EH (cell line): ENCODE measurements at places on chromosomes 12 and 14.

DNA sequence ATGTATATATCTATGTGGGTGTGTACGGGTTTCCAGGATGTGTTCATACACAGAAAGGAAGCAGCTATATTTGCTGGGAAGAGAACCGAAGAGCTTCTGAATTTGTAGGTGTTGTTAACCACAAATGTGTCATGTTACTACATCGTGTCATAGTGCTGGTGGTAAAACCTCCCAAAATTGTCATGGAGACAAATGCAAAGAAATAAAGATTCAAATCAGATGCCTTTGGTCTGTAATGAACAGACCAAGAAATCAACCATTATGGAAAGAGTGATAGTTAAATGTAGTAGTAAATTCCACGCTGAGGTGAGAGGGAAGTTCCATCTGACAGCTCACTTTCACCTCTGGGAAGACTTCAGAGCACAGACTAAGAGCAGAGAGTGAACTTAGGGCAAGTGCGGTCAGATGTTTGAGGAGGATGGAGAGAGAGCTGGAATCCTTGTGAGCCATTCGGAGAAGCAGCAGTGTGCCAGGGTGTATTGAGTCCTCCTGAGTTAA, 487.5 kb downstream of the TMEM121 start:
- no peak for DNase-seq

GRCh38 chr14:21711360-21711961, 37.8 kb upstream of the OR4E1 start:
- peak; percentile 37 for DNase-seq

DNA sequence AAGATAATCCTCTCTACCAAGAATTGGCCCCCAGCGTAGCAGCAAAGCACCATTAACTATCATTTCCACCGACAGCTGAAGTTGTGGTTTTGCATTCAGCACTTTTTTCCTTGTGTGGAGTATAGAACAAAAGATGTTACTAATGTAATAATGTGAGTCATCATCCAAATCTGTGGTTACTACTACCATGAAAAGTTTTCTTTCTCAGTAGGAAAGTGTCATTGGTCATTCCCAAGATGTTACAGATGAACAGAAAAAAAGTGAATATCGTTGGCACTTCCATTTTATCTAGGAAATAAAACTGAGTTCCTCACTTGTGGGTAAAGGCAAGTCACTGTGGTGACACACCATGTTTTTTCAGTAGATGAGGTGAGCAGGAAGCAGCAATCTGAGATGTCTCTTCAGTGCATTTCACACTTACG, 30.3 kb upstream of the IFNG start:
- DNase-seq = peak; percentile 48

DNA sequence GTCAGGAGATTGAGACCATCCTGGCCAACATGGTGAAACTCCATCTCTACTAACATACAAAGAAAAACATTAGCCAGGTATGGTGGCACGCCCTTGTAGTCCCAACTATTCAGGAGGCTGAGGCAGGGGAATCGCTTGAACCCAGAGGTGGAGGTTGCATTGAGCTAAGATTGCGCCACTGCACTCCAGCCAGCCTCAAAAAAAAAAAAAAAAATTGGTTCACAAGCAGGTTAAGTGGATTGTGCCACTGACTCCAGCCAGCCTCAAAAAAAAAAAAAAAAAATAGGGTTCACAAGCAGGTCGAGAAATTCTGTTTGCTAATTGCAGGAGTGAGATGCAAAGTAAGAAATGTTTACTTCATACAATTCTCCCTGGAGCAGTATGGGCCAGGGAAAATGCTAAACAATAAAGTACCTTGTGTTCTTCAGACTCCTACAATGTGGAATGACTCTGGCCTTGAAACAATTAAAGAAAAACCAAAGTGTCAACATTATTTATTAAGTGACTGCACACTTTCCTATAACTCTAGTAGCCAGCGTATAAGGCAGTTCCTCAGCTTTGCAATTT, 6.1 kb downstream of the EDDM3B start:
- no peak for DNase-seq

GRCh38 chr12:42180990-42181596, 36.4 kb upstream of the GXYLT1 start:
- peak; percentile 35 for DNase-seq

GRCh38 chr12:96495155-96495554, 5.8 kb downstream of the CFAP54 start:
- DNase-seq = no peak

- DNase-seq = peak; percentile 77
These were observed 45.4 kb upstream of the PCED1B start for GRCh38 chr12:47033789-47034555.

DNA sequence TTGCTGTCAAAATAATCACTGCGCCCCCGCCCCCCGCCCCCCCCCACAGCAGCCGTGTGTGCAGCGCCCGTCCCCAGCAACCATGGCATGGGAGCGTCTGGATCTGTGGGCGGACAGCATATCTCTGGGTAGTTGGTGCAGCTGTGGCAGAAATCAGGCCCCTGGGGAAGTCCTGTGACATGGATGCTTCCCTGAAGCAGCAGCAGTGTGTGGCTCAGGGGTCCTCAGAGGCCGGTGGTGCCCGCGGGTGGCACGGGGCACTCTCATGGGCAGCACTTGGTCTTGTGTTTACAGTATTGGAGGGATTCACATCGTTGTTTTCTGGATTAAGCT, 19.2 kb downstream of the XRCC3 start:
- DNase-seq = no peak

DNA sequence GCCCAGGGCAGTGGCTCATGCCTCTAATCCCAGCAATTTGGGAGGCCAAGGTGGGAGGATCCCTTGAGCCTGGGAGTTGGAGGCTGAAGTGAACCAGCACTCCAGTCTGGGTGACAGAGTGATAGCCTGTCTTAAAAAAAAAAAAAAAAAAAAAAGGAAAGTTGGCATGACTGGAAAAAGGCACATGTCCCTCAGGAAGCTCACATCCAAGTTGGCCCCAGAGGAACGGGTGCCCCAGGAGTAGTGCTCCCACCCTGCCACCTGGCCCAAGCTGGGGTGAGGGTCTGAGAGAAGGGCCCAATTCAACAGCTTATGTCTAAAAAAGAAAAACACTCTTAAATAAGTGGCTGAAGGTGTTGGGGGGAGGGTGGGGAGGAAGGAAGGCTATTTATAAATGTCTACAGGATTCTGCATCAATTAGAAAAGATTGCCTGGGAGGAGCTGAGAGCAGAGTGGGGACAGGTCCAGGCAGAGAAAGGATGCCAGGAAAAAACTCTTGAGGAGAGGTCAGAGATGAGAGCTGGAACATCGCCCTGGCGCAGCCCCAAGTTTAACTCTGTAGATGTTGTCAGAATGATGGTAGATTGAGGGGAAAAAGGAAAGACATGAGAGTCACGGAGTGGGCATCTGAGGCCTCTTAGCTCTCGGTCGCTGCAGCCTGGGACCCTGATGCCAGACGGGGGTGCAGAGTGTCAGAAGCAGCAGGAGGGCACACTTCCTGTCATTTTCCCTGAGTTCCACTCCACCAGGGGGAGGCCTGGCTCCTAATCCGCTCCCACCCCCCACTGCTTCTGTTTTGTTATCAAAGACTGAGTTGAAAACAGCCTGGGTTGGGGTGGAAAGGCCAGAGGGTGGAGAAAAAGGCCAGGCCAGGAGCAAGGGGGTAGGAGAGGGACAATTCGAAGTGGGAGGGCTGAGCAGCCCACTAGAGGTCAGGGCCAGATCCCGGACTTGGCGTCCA, 7.3 kb downstream of the SPRYD3 start:
- peak; percentile 82 for DNase-seq

DNA sequence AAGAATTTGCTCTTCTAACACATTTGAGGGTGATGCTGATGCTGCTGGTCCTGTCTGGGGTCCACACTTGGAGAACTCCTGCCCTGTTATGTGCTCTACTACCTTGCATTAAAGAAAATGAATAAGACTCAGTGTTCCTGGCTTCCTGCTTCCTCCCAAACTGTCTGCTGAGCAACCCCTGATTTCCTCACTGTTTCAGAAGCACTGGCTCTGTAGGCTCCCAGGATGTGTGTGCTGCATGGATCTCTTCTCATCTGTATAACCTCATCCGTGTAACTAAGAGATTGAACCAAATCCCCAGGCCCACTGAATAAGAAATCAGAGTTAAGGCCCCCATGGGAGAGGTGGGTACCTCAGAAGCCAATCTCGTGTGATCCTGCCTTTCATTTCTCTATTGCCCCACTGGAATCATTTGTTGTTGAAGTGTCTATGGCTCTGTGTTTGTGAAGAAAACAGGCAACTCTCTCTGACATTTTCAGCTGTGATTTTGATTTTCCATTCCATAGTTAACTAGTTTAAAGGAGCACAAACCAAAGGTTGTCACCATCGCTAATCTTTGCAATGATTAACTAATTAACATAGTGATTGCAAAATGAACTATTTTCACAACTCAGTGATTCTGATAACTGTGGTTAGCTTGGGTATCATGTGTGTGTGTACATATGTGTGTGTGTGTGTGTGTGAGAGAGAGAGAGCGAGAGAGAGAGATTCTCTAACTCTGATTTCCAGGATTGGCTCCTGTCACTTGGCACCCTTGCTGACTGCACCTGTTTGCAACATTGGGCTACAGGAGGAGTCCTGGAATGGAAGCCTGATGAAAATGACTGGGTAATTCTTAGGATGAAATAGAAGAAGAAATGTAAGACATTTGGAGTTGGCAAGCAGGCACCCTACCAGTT, 196.2 kb downstream of the SLC38A4 start:
- peak; percentile 22 for DNase-seq

- DNase-seq = peak; percentile 98
These were observed 14.6 kb downstream of the C14orf132 start for GRCh38 chr14:96053600-96054381.

DNA sequence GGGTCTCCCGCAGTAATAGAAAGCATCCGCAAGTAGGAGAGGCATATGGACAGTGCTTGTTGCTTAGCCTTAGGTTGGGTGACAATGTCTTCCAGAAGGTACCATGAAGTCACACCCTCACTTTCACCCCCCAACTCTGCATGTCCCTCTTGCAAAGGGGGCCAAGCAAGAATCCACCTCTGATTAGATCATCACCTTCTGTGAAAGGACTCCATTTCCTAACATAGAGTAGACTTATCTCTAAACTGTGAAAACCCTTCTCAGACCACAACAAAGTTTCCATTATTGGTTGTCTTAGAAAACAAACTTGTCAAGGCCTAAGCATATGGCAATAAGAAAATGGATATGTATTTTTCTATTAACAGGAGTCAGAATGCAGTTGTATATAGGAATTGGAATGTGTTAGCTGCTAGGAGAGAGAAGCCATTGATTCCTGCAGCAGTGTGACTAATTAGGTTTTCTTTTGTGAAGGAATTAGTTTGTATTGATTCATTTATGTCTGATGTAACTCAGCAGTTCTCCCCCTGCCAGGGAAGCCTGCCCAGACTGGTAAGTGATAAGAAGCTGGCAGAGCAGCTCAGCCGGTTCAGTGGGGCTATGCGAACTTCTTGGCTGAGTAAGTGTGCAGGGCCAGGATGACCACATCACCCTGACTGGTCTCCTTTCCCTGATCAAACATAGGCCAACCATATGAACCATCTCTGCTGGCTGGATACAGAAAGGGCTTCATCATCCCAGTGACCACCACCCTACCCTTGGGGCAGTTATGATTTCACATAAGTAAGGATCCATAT, 107.3 kb upstream of the CCDC196 start:
- DNase-seq = no peak

GRCh38 chr12:99436584-99436983, 211.0 kb upstream of the GARIN6 start:
- no peak for DNase-seq

- no peak for DNase-seq
These were observed 2.2 kb downstream of the ZDHHC17 start for GRCh38 chr12:76766161-76766560.

DNA sequence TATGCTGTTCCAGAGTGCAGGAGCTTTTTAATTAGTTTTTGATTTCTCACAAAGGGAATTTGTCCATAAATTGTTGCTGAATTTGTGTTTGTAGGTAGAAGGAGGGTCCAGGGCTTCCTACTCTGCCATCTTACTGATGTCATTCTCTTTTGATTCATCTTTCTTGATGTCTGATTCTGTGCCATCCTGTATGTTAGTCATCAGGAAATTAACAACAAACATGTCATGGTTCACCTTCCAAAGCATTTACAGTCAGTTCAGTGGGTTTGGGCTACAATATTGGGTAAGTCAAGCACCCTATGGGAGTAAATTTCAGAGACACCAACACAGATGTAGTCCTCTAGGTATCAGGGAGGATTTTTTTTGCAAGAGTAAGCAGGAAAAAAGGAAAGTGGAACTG, 135.2 kb upstream of the SLC38A2 start:
- no peak for DNase-seq

- DNase-seq = peak; percentile 82
These were observed 355.0 kb downstream of the SNAPC1 start for GRCh38 chr14:62117010-62117750.

- peak; percentile 13 for DNase-seq
These were observed 615 bp downstream of the DDX51 start for GRCh38 chr12:132143336-132144071.

- peak; percentile 35 for DNase-seq
These were observed 132.2 kb downstream of the ANO4 start for GRCh38 chr12:100926669-100927248.

- no peak for DNase-seq
These were observed 14.8 kb upstream of the LRTM2 start for GRCh38 chr12:1805441-1806081.

- no peak for DNase-seq
These were observed 34.1 kb downstream of the CYP46A1 start for GRCh38 chr14:99718031-99718810.

- DNase-seq = peak; percentile 66
These were observed 48.7 kb downstream of the CCNK start for GRCh38 chr14:99529899-99530298.

GRCh38 chr12:71594214-71594948, 69.3 kb downstream of the ZFC3H1 start:
- DNase-seq = peak; percentile 18

DNA sequence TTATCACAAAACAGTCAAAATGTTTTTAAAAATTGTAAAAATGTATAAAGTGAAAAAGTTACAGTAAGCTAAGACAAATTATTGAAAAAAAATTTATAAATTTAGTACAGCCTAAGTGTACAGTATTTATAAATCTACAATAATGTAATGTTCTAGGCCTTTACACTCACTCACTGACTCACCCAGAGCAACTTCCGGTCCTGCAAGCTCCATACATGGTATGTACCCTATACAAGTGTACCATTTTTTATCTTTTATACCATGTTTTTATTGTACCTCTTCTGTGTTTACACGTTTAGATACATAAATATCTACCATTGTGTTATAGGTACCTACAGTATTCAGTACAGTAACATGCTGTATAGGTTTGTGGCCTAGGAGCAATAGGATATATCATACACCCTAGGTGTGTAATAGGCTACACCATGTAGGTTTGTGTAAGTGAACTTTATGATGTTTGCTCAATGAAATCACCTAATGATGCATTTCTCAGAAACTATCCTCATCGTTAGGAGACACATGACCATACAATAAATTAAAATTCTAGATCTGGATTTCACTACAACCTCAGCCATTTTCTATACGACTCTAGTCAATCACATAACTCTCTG, 66.8 kb downstream of the TXNDC16 start:
- no peak for DNase-seq

GRCh38 chr14:65496178-65496993, 83.9 kb downstream of the FUT8 start:
- DNase-seq = peak; percentile 44
